ENCODE measurements at places on chromosomes 11 and 22. TPM values are rescaled to one million over a fixed set of nuclear protein-coding genes. Genes with fewer than 3 reads are reported as not detected.

KCNJ1 gene
- total RNA-seq: not detected

POU2AF2 gene
- total RNA-seq: not detected

ZP1 gene
- total RNA-seq: not detected

LZTR1 gene
- total RNA-seq: 165 TPM

WT1 gene
- total RNA-seq: not detected

UPK3A gene
- not detected for total RNA-seq

TRIM48 gene
- total RNA-seq: not detected

ACAT1 gene
- total RNA-seq: 39.4 TPM

IGLL1 gene
- not detected for total RNA-seq

TRIM29 gene
- not detected for total RNA-seq

BMAL1 gene
- total RNA-seq: 8.6 TPM

RBM4 gene
- total RNA-seq: 244 TPM

KRTAP5-10 gene
- total RNA-seq: not detected

SERHL2 gene
- total RNA-seq: 4.4 TPM

DNA sequence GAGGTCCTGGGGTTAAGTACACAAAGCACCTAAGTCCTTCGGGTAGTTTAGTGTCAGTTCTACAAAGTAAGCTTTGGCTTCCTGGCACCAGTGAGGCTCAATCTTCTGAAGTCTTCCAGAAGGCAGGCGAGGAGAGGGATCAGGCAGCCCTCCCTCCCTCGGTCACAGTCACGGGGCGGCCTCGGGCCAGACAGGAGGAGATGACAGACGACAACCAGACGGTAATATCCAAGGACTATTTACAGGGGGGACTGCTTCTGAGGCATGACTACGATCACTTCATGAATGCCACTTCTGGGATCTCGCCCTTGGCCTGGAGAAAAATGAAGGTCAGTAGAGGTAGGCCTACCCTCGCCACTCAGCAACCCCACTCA is 383 bp upstream of the TMEM223 start:
- DNase-seq: no peak
- H3K36me3 ChIP-seq: no peaks in the 10 kb centered on the region
- peak overlapping the region; percentile 87 for H3K4me3 ChIP-seq
- H3K4me1 ChIP-seq: peaks cover 7% of the 10 kb centered on the region
- peaks cover 2% of the 10 kb centered on the region for H3K27me3 ChIP-seq
- H3K27ac ChIP-seq: peak overlapping the region; percentile 83

- no peak overlapping the region for H3K27ac ChIP-seq
- no peaks in the 10 kb centered on the region for H3K27me3 ChIP-seq
- no peak for DNase-seq
- H3K4me3 ChIP-seq: no peak overlapping the region
- no peaks in the 10 kb centered on the region for H3K36me3 ChIP-seq
Observed at GRCh38 chr11:88474655-88475054, 137.1 kb upstream of the CTSC start.

- no peak overlapping the region for H3K4me3 ChIP-seq
- DNase-seq: no peak
- no peak overlapping the region for H3K27ac ChIP-seq
- H3K4me1 ChIP-seq: peaks cover 7% of the 10 kb centered on the region
Observed at GRCh38 chr22:29833392-29833965, 4.6 kb downstream of the ASCC2 start.

DNA sequence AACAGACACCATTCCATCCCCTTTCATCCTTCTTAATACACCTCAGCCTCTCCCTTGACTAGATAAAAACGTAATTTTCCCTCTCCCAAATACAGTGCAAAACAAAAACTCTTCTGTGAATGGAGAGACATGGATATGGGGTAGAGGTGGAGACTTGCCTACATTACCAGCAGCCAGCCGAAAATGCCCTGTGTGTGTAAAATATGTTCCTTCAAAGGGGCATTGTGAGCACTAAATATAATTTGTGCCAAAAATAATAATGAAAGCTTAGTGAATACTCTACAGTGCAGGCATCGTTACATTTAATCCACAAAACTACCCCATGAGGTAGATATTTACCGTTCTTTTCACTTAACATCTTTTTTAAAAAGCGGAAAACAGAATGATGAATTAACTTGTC is 1.0 kb upstream of the TRIM44 start:
- peak overlapping the region; percentile 93 for H3K4me3 ChIP-seq
- peaks cover 23% of the 10 kb centered on the region for H3K36me3 ChIP-seq
- peaks cover 17% of the 10 kb centered on the region for H3K4me1 ChIP-seq
- H3K27me3 ChIP-seq: peaks cover 15% of the 10 kb centered on the region
- DNase-seq: no peak

GRCh38 chr22:47571616-47572015 is 809.2 kb downstream of the TBC1D22A start:
- no peak for DNase-seq
- H3K4me1 ChIP-seq: no peaks in the 10 kb centered on the region

- peak overlapping the region; percentile 48 for H3K27ac ChIP-seq
- no peak for DNase-seq
- no peak overlapping the region for H3K4me3 ChIP-seq
- peaks cover 7% of the 10 kb centered on the region for H3K27me3 ChIP-seq
- peaks cover 9% of the 10 kb centered on the region for H3K36me3 ChIP-seq
Observed at GRCh38 chr22:43854786-43855271, 7.5 kb downstream of the SULT4A1 start.

DNA sequence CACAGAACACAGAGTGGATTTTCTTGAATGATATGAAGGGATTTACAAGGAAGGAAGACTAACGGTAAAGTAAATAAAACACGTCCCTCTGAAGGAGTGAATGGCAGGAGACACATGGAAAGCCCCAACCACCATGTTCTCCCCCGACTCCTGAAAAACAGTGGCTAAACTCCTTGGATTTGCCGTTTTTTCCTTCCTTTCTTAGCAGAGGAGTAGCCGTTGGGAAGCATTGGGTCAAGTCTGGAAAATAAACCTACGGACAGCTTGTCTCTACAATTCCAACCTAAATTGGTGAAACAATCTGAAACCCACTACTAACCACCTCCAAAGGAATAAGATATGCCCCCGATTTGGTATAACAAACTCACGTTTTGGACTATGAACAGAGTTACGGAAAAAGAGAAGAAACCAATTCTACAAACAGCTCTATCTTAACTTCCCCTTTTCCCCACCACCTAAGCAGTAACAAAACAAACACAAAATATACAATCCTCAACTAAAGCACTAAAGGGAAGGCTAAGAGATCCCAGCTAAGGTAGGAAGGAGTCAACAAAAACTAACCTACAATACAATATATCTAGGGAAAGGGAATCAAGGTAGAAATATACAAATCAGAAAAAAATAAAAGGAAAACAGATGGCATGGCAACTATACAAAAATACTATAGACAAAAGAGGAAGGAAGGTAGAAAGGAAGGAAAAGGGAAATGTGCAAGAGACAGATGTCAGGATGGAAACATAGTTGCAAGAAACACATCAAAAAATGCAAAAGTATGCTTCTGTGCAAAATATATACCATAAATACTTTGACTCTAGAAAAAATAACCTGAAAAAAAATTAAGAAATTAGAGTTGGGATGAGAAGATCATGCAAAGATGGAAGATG is 43.8 kb upstream of the LYVE1 start:
- no peak overlapping the region for H3K27ac ChIP-seq
- DNase-seq: no peak
- H3K4me1 ChIP-seq: no peaks in the 10 kb centered on the region
- no peaks in the 10 kb centered on the region for H3K27me3 ChIP-seq

- peaks cover 8% of the 10 kb centered on the region for H3K27me3 ChIP-seq
- H3K4me3 ChIP-seq: no peak overlapping the region
- no peak for DNase-seq
- H3K4me1 ChIP-seq: no peaks in the 10 kb centered on the region
Observed at GRCh38 chr11:70734911-70735310, 336.6 kb downstream of the CTTN start.

GRCh38 chr22:34841331-34841771 is 224.6 kb upstream of the ISX start:
- H3K4me1 ChIP-seq: peaks cover 10% of the 10 kb centered on the region
- H3K4me3 ChIP-seq: no peak overlapping the region
- H3K27ac ChIP-seq: no peak overlapping the region
- DNase-seq: no peak
- peaks cover 2% of the 10 kb centered on the region for H3K27me3 ChIP-seq

DNA sequence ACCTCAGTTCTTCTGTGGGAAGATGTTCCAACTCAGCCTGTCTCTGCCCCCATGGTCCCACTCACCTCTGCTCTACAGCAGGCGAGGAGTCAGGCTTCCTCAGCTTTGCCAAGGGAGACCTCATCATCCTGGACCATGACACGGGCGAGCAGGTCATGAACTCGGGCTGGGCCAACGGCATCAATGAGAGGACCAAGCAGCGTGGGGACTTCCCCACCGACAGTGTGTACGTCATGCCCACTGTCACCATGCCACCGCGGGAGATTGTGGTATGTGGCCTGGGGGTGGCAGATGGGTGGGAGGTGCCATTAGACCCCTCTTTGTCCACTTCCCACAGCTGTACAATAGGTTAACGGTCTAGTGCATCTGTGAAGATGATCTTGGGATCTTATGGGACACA is 73.3 kb downstream of the MYO7A start:
- DNase-seq: no peak
- no peak overlapping the region for H3K27ac ChIP-seq
- H3K4me1 ChIP-seq: peaks cover 10% of the 10 kb centered on the region

DNA sequence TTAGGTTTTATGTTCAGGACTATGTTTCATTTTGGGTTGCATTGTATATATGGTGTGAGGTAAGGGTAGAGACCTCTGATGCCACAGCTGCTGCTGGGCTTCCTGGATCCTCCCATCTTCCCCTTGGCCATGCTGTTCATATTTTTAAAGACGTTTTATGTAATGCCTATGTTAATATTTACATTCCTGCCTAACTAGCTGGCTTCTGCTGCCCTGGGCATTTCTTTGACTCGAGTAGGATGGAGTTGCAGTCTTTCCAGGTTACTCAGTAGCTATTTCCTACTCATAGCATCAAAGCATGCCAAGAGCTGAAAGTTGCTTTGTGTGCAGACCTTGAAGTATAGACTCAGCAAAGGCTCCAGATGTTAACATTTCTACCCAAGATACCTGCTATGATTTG is 220.5 kb upstream of the CADM1 start:
- H3K36me3 ChIP-seq: no peaks in the 10 kb centered on the region
- H3K27me3 ChIP-seq: peaks cover 2% of the 10 kb centered on the region
- H3K27ac ChIP-seq: no peak overlapping the region
- DNase-seq: no peak

DNA sequence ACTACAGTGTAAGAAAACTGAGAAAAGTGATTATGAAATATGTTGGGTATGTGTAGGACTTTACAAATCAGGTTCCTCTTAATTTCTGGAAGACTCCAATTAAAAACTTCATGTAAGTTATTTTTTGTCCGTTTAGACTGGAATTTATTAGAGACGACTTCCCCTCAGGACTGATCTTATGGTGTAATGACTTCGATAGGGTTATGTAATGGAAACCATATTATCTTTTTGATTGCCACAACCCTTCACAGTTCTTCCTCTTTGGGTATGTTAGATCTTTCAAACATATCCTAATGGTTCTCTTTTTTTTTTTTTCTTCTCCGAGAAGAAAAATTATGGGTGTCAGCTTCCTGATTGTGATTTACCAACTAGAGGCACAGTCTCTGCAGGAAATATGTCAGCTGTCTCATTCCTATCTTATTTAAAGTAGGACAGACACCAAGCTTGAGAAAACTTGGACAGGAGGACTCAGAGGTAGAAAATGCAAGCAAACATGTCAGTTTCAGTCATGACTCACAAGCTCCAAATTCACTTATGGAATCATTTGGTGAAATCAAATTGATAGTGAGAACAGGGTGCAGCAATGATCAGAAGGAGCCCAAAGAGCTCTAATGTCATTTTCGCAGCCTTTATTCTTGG is 11.1 kb upstream of the LDLRAD3 start:
- H3K36me3 ChIP-seq: no peaks in the 10 kb centered on the region
- no peaks in the 10 kb centered on the region for H3K4me1 ChIP-seq
- H3K4me3 ChIP-seq: no peak overlapping the region

DNA sequence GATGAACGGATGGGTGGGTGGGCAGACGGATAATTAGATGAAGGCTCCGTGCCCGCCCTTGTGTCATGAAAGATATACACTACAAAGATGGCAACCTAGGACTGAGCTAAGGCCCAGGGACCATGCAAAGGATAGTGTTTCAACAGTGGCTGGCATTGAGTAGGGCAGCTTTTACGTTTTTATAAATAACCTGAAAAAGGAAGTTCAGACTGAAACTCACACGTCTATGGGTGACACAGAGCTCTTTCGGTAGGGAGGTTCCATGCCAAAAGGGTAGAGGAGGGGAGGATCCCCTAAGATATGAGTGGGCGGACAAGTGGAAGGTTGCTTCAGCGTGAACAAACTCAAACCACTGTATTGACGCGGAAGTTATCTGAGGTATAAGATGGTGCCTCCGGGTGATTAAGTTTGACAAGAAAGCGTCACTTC is 90.5 kb downstream of the UBASH3B start:
- DNase-seq: no peak
- peaks cover 2% of the 10 kb centered on the region for H3K27me3 ChIP-seq
- H3K4me3 ChIP-seq: no peak overlapping the region
- H3K36me3 ChIP-seq: no peaks in the 10 kb centered on the region
- peaks cover 11% of the 10 kb centered on the region for H3K4me1 ChIP-seq

DNA sequence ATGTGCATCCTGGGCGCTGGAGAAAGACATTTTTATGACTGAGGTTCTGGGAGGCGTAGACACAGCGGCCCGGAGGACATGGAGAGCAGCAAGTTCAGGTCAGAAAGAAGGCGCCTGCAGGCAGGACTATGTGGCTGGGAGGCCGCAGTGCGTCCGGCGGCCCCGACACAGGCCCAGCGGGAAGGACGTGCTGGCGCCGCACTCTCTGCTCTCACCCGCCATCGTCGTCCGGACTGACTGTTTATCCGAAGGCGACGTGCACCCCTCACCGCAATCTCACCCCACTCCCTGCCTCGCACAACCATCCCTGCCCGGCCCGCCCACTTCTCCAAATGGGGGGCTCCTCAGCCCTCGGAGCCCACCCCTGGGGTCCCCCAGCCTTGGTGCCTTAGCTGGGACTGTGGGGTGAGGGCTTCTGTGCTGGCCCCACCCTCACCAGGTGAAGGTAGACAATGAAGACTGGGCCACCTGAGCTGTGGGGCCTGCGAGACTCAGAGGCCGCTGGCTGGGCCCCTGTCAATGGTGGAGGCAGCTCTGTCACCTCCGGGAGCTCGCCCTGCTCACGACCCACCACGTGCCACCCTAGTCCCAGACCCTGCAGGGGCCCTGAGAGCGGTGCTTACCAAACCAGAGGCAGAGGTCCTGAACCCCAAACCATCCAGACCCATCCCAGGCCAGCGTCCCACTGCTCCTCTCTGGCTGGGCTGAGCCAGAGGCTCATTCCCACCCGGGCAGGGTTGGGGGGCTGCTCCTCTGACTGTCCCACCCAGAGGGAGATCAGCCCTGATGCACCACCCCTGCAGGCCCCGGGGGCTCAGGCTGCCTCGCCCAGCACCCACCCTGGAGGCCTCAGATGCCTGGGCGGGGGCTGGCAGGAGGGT is 16.2 kb upstream of the MUC5B start:
- H3K27ac ChIP-seq: no peak overlapping the region
- no peaks in the 10 kb centered on the region for H3K4me1 ChIP-seq
- H3K36me3 ChIP-seq: peaks cover 19% of the 10 kb centered on the region
- H3K4me3 ChIP-seq: no peak overlapping the region

DNA sequence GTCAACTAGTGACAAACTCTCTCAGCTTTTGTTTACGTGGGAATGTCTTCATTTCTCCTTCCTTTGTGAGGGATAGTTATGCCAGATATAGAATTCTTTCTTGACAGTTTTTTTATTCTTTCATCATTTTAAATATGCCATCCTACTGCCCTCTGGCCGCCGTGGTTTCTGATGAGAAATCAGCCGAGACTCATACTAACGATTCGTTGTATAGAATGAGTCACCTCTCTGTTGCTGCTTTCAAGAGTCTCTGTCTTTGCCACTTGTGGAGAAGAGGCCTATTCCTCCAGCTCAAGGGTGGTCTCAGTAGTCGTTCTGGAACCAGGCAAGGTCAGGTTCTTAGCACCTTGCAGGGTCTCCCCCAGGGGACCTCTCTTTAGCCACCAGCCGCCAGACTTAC is 8.0 kb downstream of the MYO7A start:
- no peak overlapping the region for H3K4me3 ChIP-seq
- peaks cover 2% of the 10 kb centered on the region for H3K27me3 ChIP-seq
- no peak for DNase-seq
- peaks cover 18% of the 10 kb centered on the region for H3K4me1 ChIP-seq

Data from glutamatergic neuron (in vitro differentiated cells).